ENCODE measurements at places on chromosomes 13 and 19.
A peak's percentile ranks its signal among the peaks of the same experiment; 100 is the strongest.

- DNase-seq = no peak
Observed at GRCh38 chr13:59532405-59532804, 631.3 kb downstream of the DIAPH3 start.

DNA sequence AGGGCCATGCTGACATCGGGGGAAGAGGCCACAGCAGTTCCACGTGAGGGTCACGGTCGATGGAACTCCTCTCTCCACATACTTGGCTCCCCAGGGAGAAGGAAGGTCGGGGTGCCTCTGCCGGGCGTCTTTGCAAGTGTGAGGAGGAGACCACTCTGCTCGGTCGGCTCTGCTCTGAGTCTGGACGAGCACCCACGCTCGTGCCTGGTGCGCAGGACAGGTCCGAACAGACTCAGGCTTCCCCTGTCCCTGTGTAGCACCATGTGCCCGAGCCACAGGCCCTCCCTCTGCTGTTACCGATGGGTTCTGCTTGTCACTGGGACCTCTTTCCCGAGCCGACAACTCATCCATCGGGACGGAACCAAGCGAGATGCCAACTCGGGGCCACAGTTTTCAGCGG lies 35.1 kb downstream of the TMEM255B start:
- DNase-seq = no peak

GRCh38 chr13:53848366-53848961 lies 819.9 kb downstream of the OLFM4 start:
- DNase-seq = no peak

DNA sequence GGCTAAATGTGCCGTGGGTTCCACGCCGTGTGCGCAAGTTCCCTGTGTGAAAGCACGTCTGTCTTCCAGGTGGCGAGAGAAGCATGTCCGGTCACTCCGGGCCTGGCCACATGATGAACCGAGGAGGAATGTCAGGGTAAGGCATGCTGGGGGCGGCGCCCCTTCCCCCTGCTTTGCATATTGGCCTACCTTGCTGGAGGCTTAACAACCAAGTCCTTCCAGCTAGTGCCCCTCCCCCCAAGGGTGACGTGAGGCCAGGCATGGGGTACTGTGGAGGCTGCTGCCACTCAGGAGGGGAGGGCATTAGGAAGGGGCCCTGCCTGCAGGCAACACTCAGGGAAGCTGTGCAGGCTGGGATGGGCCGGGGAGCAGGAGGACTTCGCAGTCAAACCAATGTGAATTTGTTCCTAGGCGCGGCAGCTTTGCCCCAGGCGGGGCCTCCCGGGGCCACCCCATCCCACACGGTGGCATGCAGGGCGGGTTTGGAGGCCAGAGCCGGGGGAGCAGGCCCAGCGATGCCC lies 12.5 kb downstream of the MICOS13 start:
- DNase-seq = no peak

DNA sequence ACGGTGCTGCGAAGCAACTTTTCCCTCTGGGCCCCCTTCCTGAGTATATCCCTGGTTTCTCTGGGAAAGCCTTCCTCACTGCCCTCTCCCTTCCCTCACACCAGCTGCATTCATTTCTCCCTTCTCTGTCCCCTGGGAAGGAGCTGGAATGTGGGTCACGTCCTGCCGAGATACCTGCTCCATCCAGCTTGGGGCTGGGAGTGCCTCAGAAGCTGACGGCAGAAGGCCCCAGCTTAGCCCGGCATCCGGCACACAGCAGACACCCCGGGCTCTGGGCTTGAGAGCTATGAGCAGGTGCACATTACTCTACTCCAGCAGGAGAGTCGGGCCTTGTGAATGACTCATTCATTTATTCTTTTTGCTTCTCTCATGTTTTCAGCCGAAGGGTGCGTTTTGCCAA lies 170.6 kb downstream of the TEX29 start:
- no peak for DNase-seq

DNA sequence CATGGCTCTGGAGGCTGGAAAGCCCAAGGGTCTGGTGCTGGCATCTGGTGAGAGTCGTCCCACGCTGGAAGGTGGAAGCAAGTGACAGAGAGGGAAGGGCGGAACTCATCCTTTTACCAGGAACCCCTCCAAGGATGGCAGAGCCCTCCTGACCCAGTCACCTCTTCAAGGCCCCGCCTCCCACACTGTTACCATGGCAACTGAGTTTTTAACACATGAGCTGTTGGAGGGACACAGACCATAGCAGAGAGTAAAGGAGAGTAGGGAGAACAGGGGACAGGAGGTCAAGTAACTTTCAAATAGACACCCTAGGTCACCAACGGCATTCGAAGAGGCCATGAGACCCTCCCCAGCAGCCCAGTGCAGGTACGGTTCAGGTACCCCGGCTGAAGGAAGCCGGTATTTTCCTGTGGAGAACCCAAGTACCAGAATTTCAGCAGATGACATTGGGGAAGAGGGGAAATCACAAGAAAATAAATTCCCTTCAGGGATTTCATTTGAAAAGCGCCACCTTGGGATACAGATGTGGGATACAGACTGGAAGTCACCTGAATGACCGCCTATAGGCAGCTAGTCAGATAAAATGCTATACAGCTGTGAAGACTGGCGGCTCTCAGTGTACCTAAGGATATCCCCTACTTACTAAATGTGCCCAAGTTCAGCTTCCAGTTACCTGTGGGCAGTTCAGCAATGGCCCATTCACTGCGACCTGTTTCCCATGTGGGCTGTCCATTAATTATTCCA lies 8.0 kb downstream of the IL17D start:
- DNase-seq = no peak

DNA sequence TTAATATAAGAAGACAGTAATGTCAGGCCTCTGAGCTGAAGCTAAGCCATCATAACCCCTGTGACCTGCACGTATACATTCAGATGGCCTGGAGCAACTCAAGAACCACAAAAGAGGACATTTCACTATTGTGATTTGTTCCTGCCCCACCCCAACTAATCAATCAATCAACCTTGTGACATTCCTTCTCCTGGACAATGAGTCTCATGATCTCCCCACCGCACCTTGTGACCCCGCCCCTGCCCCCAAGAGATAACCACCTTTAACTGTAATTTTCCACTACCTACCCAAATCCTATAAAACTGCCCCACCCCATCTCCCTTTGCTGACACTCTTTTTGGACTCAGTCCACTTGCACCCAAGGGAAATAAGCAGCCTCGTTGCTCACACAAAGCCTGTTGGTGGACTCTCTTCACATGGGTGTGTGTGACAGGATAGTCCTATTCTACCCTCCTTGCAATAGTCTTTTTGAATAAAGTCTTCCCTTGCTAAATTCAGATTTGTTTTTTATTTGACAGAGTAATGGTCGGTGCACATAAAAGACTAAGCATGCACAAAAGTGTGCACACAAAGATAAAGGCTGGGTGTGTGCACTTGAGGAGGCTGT lies 14.0 kb downstream of the CD70 start:
- no peak for DNase-seq

GRCh38 chr13:50934735-50935435 lies 25.3 kb downstream of the RNASEH2B start:
- DNase-seq = no peak

- DNase-seq = no peak
Observed at GRCh38 chr19:40619333-40620160, 18.4 kb downstream of the LTBP4 start.

- DNase-seq = no peak
Observed at GRCh38 chr13:81318231-81319019, 977.5 kb upstream of the SPRY2 start.

DNA sequence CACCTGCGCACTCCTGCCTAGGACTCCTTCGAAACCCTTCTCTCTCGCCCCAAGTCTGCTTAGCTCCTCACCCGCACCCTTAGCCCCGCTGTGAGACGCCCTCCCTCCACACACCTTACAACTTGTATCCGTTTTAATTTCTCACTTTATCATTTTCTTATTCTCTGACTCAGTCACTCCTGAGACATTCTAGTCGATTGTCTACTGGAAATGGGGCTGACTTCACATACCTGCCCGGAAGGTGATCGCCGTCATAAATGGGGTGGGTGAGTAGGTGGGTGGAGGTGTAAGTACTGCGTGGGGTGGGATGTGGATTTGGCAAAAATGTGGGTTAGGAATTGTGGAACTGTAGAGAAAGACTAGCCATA lies 714 bp downstream of the NDFIP2 start:
- DNase-seq = peak; percentile 61

DNA sequence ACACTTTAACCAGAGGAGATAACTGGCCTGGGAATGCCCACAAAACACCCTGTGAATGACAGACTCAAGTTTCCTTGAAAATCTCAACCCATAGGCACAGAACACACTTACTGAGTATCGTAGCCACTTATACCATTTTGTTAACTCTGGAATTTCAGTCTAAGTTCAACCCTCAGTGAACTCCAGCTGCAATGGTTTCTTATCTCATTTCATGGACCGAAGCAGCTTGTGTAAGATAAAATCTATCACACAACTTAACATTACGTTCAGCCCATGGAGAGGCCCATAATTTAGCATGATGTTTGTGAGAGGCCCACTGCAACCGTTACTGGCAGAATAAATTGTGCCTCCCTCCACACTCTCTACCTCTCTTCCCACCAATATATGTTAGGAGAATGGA lies 323.0 kb downstream of the DNAJC15 start:
- no peak for DNase-seq

- DNase-seq = no peak
Observed at GRCh38 chr13:75825161-75825560, 189.0 kb downstream of the LMO7 start.

- DNase-seq = no peak
Observed at GRCh38 chr19:41957838-41958366, 1.2 kb downstream of the RABAC1 start.

Measured in stimulated activated CD8-positive, alpha-beta memory T cell treated with anti-CD3 and anti-CD28 coated beads, Interleukin-4, amount 100 ng/mL, for 4 hours (primary cell).